NCI-H1417 treated with DMSO at 0.1 percent for 48 hours (cell line): ENCODE measurements at places on chromosomes 2 and 18.

DNA sequence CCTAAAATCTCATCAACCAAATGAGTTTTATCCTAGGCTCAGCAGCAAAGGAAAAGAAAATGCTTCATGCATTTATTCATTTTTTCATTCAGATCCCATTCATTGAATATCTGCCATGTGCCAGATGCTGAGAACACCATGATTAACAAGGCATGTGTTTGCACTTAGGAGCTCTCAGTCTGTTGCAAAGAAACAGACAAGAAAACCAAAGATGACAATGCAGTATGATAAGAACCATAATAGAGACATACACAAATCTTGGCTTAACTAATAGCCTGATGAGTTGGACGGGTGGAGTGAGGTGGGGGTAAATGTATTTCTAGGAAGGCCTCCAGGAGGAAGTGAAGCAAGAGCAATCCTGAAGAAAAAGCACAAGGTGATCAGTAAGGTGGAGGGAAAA lies 177.8 kb upstream of the SCN7A start:
- DNase-seq, result no peak

GRCh38 chr2:127398239-127398590 lies 10.4 kb upstream of the MAP3K2 start:
- DNase-seq, result no peak

GRCh38 chr2:215410932-215411285 lies 25.0 kb downstream of the FN1 start:
- DNase-seq, result no peak

GRCh38 chr2:239824046-239824694 lies 201.0 kb downstream of the NDUFA10 start:
- no peak for DNase-seq

GRCh38 chr2:194465641-194466040 lies 1191.4 kb upstream of the SLC39A10 start:
- DNase-seq, result no peak
